Activated CD4-positive, alpha-beta T cell treated with anti-CD3 and anti-CD28 coated beads, Interleukin-2, amount 50 U/mL, for 4 hours (primary cell): ENCODE measurements at places on chromosomes 16 and 17.
A peak's percentile ranks its signal among the peaks of the same experiment; 100 is the strongest.

DNA sequence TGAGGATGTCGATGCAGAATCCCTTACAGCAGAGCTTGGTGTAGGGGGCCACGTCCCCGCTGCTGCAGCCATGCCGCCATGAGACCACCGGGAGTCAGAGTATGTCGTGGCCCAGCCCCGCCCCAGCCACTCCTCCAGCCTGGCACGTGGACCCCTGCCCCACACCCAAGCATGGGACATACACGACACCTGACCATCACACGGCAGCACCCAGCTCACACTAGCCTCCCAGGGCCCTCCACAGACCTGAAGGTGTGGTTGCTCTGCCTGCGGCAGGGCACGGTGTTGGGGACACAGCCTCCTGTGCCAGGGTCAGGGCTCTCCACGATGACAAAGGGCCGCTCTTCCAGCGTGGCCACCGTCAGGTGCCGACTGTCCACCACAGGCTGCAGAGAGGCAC lies 9.4 kb downstream of the GRIN2C start:
- DNase-seq, result no peak

GRCh38 chr16:85755929-85756768 lies 5.3 kb upstream of the C16orf74 start:
- DNase-seq, result no peak

DNA sequence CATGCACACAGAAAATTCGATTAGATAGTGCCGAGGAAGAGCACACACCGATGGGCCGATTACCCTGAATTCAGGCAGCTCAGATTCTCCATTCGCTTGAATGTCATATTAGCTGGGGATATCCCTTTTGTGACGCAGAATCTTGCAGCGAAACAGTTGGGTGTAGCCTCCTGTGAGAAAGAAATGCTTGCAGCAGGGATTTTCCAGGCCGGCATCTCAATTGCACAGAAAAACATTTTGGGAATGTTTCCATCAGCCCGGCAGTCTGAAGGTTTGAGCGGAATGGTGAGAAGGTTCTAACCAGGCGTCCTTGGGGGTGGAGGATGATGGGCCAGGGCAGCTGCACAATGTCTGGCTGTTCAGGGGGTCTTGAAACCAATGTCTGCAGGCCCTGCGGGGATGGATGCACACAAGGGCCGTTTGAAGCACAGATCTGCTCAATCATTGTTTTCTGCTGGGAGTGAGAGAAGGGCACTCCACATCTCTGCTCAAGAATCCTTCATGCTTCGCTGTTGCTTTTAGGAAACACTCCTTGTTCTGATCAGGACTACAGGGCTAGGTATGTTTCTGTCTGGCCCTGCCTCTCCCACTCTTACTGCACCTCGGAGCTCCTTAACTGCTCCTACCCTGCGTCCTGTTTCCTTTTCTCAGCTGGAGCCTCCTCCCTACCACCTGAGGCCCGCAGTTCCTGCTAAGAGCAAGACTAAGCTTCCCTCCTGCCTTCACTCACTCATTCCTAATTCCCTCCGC lies 94.6 kb downstream of the CMIP start:
- no peak for DNase-seq

DNA sequence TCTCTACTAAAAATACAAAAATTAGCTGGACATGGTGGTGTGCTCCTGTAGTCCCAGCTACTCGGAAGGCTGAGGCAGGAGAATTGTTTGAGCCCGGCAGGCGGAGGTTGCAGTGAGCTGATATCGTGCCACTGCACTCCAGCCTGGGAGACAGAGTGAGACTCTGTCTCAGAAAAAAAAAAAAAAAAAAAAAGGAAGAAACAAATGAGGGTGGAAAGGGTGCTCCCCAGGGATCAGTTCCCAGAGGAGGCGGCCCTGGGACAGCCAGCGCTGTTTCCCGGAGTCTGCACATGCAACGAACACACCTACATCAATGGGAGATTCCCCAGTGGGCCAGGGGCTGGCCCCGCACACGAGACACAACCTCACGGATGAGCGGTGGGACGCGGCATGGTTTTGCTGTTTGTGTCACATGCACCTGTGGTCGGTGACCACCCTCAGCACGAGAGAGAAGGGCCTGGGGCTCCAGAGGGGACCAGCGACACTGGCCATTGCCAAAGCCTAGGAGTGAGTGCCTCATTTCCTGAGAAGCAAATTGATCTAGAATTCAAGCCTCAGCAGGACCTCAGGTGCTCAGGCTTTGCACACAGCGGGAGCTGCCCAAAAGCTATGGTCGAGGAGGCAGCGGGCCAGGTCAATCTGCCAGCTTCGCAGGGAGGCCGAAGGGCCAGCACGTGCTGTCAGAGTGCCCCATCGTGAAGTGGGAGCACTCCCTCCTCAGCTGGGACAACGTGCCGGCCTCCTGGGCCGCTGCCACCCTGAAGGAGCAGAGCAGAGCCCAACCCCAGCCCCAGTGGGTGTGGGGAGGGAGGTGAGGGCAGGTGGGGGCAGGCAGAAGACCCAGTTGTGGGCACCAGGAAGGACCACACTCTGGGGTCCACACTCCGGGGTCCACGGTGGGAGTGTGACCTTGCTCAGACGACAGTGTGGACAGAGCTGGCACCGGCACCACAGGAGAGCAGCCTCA lies 13.8 kb upstream of the WDR45B start:
- no peak for DNase-seq

DNA sequence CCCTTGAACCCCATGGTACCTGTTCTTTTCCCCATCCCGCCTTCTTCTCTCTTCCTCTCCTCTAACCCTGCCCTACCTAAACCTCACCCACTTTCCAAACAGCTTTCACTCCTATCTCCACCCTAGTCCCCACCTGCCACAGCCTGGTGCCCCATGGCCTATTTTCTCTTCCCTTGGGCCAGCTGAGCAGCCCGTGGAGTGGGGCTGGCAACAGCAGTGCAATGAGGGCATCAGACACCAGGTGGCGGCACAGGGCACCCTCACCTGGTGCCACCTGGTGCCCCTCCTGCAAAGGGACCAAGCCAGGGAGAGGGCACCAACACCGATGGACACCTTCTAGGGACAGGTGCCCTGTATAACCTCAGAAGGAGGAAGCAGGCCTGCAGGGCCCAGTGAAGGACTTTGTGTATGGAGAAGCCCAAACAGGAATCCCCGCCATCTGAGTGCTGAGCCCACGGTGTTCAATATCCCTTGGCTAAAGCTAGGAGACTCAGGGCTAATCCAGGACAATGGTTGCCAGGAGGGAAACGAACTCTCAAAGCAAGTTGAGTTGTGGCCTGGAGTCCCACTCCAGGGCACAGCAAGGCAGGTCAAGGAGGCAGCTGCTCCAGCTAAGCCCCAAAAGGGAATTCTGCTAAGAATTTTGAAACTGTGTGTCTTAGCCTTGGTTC lies 4.0 kb upstream of the ABCC3 start:
- peak; percentile 40 for DNase-seq

DNA sequence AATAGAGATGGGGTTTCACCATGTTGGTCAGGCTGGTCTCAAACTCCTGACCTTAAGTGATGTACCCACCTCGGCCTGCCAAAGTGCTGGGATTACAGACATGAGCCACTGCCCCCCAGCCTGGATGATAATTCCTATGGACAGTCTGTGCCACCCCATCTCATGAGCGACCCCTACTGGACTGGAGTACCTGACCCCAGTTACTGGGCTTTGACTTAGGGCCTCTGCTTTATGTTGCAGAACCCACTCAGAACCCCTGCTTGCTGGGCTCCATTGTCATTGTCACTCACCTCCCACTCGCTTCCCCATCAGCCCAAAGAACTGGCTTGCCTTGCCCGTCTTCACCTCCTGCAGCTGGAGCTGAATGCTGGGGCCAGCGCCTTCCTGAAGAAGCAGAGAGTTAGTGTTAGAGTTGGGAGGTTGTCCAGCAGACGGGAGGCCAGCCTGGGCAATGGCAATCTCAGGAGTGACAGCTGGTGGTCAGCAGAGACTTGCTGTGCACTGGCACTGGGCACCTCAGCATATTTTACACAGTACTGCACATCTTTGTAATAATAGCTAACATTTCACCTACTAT lies 4.0 kb downstream of the TAC4 start:
- DNase-seq, result peak; percentile 15

- no peak for DNase-seq
Measured at GRCh38 chr17:83119987-83120864, 40.8 kb downstream of the METRNL start.

GRCh38 chr16:25751230-25751835 lies 59.6 kb downstream of the HS3ST4 start:
- no peak for DNase-seq
